Kidney glomerular epithelial cell (primary cell): ENCODE measurements at places on chromosomes 1 and 21.
A peak's percentile ranks its signal among the peaks of the same experiment; 100 is the strongest.

DNA sequence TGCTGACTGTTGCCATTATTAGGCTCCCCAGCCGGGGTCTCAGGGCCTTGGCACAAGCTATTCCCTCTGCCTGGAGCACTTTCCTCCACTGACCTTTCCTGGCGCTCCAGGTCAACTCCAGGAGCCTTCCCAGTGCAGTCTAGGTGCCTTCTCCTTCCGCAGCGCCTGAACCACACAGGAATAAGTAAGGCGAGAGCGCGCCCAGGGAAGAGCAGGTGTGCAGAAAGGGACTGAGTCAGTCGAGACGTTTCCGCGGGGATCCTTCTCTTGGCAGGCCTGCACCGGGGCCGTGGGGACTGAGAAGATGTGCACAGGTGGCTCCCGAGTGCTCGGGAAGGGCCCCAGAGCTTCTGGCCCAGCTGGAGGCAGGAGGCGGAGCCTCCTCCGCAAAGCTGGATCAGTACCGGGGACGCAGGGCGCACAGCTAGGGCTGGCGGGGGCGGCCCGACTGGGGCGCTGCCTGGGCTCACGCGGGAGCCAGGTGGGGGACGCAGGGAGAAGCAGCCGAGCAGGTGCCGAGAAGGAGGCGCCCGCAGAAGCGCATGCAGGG lies 765 bp upstream of the BMP8A start:
- DNase-seq, result no peak

GRCh38 chr21:43286196-43286595 lies 117.4 kb downstream of the CRYAA start:
- no peak for DNase-seq

DNA sequence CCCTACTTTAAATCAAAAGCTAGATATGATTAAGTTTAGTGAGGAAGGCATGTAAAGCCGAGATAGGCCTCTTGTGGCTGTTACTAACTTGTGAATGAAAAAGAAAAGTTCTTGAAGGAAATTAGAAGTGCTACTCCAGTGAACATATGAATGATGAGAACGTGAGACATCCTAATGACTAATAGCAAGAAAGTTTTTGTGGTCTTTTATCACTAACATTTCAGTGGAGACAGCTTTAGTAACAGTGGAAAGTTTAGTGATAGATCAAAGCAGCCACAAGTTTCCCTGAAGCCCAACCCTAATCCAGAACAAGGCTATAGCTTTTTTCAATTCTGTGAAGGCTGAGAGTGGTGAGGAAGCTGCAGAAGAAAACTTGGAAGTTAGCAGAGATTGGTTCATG lies 73.6 kb upstream of the LRRC8B start:
- peak; percentile 75 for DNase-seq

DNA sequence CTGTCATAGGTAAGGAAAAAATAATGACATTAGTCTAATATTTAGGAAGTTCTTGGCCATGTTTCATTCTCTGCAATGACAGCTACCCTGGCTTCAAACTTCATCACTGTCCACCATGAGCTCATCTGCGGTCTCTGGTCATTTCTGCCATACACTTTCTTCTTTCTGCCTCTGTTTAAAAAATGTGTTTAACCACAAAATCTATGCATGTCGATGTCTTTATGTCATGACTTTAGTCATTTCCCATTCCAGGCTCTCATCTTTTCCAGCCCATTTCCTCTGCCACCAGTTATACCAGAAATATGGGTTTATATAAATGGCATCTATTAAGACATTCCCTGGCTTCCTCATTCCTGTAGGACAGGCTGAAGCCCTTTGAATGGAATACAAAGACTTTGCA lies 68.5 kb upstream of the DUSP10 start:
- DNase-seq, result no peak

DNA sequence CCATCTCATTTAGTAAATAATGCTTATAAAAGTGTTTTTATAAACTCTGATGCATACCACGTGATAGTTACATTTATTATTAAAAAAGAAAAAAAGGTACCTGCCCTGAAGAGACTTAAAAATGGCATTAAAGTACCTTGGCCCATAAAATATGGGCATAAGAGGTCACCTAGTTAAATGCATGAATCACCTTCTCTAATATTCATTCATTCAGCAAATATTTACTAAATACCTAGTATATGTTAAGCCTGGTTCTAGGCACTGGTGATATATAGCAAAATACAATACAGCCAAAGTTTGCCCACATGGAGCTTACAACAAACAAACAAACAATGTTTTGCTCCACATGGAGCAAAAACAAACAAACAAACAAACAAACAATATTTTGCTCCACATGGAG lies 87.0 kb downstream of the SCMH1 start:
- no peak for DNase-seq

DNA sequence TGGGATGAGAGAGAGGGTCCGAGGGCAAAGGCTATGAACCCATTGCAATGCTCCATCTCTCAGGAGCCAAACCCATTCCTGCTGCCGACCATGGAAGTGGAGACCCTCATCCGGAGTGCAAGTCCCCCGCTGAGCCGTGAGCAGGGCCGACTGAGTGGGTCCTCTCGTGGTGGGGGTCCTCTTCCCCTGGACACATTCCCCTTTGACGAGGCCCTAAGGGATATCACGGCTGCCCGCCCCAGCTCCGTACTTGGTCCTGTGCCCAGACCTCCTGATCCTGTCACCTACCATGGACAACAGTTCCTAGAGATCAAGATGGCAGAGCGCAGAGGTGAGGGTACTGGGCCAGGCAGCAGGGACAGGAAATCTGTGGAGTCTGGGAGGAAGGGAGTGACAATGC lies 11.0 kb downstream of the HYI start:
- no peak for DNase-seq

DNA sequence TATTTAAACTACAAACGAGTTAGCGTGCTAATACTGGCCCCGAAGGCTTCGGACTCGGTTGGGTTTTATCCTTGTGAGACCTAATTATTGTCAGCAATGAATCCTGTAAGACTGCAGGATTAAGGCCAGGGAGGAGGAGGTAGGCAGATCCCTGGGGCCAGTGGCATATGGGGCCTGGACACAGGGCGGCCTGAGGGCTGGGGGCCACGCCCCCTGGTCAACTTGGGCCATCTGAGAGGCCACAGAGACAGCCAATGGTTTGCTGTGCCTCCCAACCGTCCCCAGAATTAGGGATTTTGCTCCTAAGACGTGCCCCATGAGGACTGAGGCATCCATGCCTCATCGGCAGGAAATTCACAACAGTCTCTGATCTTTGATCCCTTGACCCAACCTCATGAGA lies 31.1 kb upstream of the DISP3 start:
- DNase-seq, result no peak

DNA sequence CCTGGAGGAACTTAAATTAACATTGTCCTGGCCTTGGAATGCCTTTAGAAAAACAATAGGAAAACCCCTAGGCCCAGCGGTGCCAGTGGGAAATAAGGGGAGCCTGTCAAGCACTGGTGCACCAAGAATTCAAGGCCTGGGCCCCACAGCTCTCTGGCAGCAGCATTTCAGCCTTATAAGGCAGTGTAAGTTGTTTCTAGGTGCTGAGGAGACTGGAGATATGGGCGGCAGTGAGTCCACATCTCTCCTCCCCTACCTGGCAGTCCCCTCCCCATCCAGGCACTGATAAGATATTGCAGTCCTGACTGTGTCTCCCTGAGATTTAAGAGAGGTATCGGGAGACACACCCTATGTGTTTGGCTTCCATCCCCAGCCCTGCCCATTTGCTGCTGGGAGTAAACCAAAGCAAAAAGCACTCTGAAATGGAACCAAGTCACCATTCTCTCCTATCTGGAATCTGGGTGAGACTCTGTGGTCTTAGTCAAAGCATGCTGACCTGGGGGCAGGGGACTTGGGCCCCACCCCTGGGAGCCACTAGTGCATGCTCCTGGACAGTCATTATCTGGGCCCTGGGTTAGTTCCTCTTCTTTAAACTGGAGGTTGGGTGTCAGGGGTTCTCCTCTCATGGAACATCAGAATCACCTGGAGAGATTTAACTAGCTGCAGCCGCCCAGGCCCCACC lies 30.5 kb downstream of the DEGS1 start:
- peak; percentile 83 for DNase-seq

- no peak for DNase-seq
Observed at GRCh38 chr21:36027347-36027746, 33.0 kb downstream of the SETD4 start.

- no peak for DNase-seq
Observed at GRCh38 chr1:20430355-20431175, 55.4 kb downstream of the CAMK2N1 start.

DNA sequence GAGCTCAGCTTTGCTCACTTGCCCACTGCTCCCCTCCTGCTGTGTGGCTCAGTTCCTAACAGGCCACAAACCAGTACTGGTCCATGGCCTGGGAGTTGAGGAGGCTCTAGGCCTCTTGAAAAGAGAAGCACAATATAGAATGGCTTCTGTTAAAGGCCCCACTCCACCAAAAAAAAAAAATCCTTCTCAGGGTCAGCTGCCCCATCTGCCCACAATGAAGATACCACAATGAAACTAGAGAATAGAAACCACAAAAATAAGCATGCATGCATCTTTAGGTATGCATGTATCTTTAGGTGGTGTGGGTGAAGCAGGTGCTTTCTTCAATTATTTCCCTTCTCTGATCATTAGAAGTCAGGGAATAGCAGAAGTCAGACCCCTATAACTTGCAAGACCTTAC lies 620.4 kb upstream of the BEND5 start:
- no peak for DNase-seq

- DNase-seq, result peak; percentile 62
Observed at GRCh38 chr1:12617901-12618660, at the start of gene DHRS3. TSS of gene DHRS3 (minus strand) at chr1:12618210. CDS start at chr1:12617348, 862 bp downstream.

DNA sequence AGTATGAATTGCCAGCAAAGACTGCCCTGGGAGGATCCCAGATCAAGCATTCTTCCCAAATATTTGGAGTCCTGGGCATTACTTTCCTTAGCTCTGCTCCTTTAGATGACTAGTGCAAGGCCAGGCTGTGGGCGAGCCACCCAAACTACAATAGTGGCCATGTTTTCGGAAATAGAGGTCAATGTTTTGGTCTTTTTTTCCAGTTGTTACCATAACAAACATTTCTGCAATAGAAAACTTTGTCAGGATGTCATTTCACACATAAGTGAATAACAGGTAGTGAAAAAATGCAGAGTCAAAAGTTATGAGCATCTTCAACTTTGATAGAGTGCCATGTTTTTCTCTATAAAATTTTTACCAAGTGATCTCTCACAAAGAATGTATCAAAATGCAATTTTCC lies 25.2 kb upstream of the OR10J4 start:
- no peak for DNase-seq

GRCh38 chr1:35461966-35462651 lies 95.1 kb downstream of the KIAA0319L start:
- DNase-seq, result no peak

GRCh38 chr1:231639819-231640218 lies 13.2 kb downstream of the DISC1 start:
- no peak for DNase-seq

DNA sequence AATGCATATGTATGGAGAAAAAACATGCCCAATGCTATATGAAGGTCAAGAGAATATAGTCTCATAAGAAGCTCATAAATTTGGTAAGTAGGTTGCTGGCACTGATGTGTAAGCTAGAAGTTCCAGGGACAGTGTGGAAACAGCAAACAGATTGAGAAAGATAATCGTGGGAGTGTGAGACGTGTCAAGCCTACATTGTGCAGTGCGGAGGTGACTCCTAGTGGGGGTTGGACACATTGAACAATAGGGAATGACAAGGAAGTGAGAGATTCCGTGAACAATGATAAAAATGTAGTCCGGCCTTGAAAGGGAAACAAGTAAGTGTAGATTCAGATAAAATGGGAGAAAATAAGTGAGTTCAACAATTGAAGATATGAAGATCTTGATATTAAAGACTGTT lies 788.4 kb upstream of the PRMT6 start:
- DNase-seq, result no peak

GRCh38 chr1:211876851-211877590 lies 46.5 kb upstream of the LPGAT1 start:
- no peak for DNase-seq

GRCh38 chr1:54818461-54819194 lies 17.5 kb upstream of the TTC22 start:
- no peak for DNase-seq

DNA sequence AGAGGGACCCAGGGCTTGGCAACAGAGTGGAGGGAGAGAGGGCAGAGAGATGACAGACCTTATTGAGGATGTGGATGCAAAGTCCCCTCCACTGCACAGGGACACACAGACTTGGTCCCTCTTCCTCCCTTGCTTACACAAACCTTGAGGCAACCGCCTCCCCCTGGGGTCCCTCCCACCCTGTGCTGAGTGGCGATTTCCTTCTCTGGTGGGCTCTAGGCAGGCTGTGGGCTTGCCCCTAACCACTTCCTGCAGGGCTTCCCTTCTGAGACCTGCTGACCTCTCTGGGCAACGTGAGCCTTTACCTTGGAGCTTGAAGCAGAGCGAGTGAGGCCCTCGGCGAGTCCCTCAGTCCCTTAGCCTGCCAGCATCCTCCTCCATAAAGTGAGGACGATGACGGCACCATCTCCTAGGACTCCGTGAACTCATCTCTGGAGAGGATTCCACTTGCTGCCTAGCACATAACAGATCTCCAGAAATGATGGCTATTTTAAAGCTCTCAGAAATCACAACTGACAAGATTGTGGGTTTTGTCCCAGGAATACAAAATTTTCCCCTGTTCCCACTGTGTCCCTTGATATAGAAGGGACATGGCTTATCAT lies 25.0 kb downstream of the KIAA1614 start:
- DNase-seq, result no peak

- DNase-seq, result no peak
Observed at GRCh38 chr21:25176637-25177412, 430.5 kb downstream of the MRPL39 start.

DNA sequence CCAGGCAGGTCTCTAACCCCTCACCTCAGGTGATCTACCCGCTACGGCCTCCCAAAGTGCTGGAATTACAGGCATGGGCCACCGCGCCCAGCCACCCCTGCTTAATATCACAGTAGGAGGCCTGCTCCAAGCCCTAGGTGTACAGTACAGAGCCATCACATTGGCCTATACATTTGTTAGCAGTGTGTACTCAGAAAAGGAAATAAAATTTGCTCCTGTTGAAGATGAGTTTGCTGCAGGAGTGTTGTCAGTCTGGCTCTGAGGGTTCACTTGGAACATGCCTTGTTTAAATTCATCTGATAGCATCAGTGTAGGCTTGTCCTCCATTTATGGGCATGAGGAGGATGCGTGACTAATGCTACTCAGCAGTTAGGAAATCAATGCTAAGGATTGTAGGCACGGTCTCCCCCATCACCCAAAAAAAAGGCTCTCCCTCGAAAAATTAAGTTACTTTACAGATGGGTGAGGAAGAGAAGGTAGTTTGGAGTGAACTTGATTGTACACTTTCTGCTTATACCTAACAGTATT lies 4.6 kb upstream of the ENAH start:
- no peak for DNase-seq

DNA sequence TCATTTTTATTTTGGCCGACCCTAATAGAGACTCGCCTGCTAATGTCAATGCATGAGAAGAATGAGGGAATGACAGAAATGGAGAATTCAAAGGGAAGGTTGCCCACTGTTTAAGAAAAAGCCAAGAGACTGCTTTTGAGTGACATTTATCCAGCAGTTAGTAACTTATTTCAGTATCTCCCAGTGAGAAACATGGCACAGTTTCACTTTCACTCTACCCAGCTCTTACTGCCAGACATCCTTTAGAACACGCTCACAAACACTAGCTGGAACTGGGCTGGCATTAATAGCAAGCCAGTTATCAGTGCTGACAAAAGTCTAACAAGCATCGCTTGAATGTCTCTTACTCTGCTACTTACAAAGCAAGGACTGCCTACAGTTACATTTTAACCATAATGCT lies 8.5 kb downstream of the GGPS1 start:
- DNase-seq, result peak; percentile 10
